Naive B cell (primary cell): ENCODE measurements at places on chromosomes 6 and 20.

- no peak for DNase-seq
Measured at GRCh38 chr6:43708860-43709653, 21.5 kb upstream of the MRPS18A start.

GRCh38 chr20:56187534-56188165, 60.9 kb upstream of the MC3R start:
- no peak for DNase-seq

GRCh38 chr6:12075067-12075563, 63.0 kb downstream of the HIVEP1 start:
- DNase-seq, result no peak

- DNase-seq, result no peak
Measured at GRCh38 chr20:35561268-35561667, 19.4 kb downstream of the ERGIC3 start.
